ENCODE measurements at places on chromosomes 7 and 10.

DNA sequence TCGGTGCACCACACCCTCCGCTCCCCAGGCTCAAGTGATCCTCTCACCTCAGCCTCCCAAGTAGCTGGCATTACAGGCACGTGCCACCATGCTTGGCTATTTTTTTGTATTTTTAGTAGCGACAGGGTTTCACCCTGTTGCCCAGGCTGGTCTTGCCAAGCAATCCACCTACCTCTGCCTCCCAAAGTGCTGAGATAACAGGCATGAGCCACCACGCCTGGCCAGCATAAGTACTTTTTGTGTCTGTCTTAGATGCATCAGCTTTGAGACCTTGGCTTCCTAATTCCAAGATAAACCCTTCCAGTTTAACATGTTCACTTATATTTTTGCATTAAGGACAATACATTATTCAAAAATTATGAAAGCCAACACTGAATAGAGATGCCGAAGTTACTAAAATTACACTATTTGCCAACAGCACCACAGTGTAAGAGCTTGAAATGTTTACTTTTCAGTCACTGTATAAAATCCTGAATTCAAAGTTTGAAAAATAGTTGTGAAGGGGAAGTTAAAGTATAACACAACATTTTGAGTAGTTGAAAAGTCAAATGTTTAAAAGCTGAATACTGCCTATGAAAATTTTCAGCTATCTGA is 36.5 kb downstream of the ANKIB1 start:
- DNase-seq: no peak

- DNase-seq: no peak
These were observed 864.8 kb downstream of the GATA3 start for GRCh38 chr10:8919280-8919679.

GRCh38 chr10:102661658-102662028 is 17.4 kb downstream of the TRIM8 start:
- no peak for DNase-seq

- DNase-seq: no peak
These were observed 126.4 kb downstream of the KBTBD2 start for GRCh38 chr7:32765185-32765584.

- DNase-seq: no peak
These were observed 207.8 kb downstream of the TAX1BP1 start for GRCh38 chr7:27947586-27948278.

DNA sequence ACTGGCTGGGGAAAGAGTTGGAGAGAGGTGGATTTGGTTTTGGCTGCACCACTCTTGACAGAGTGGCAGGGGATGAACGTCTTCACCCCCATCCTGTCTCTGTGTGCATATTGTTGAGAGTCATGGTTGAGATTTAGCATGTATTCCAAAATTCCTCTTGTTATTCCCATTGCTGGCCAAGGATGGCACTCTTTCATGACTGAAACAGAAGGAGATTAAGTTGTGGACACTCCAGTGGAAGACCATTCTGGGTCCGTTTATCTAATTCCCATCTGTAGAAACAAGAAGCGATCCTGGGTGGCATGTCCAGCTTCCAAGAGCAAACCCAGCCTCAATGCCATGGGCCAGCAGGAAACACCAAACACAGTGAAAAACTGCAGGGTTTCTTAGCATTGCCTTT is 469.0 kb upstream of the IGFBP3 start:
- DNase-seq: no peak

- DNase-seq: no peak
These were observed 3.9 kb upstream of the PYROXD2 start for GRCh38 chr10:98418665-98419468.

- no peak for DNase-seq
These were observed 967 bp upstream of the GLI3 start for GRCh38 chr7:42237811-42238541.

DNA sequence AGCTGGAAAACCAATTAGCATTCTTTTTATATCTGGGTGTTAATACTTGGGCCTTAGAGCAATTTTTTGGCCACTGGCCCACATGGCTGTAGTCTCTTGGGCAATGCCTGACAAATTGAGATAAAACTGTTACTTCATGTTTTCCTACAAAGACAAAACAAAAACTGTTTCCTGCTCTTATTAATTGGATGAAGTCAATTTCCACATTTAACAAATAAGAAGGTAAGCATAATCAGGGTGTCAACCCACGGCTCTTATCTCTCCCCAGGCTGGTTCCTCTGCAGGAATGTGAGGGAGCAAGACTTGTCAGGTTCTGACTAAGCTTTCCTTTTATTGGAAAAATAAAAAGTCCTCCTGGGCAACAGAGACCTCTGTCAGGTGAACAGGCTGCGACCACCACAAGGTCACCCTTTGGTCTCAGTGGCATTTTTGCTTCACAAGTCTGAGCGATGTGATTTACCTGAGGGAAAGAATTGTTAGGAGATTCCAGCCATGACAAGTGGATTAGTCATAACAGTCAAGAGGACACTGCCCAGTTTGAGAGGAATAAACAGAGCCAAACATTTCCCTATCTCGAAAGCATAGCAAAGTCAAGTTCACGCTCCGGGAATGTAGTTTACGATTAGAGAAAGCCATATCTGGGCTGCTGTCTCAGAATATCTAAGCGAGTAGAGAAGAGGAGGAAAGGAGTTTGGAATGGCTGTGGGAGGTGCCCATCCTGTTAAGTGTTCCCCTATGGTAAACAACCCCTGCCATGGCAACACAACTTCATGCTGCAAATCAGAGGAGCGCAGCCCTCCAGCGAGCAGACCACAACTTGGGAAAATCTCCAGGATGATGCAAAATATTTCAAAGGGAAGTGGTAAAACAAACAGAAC is 144.4 kb downstream of the TES start:
- no peak for DNase-seq

GRCh38 chr7:57412168-57412567 is 37.8 kb upstream of the ZNF716 start:
- DNase-seq: no peak

- no peak for DNase-seq
These were observed 21.0 kb upstream of the LRRC17 start for GRCh38 chr7:102891693-102892261.

- DNase-seq: no peak
These were observed 135.9 kb downstream of the HIBADH start for GRCh38 chr7:27526611-27527347.

- no peak for DNase-seq
These were observed 80.0 kb upstream of the STK17A start for GRCh38 chr7:43502941-43503340.

- no peak for DNase-seq
These were observed 169.9 kb upstream of the PPP2R2D start for GRCh38 chr10:131730771-131731497.

- DNase-seq: no peak
These were observed 134.1 kb downstream of the LRMDA start for GRCh38 chr10:75565286-75566251.

DNA sequence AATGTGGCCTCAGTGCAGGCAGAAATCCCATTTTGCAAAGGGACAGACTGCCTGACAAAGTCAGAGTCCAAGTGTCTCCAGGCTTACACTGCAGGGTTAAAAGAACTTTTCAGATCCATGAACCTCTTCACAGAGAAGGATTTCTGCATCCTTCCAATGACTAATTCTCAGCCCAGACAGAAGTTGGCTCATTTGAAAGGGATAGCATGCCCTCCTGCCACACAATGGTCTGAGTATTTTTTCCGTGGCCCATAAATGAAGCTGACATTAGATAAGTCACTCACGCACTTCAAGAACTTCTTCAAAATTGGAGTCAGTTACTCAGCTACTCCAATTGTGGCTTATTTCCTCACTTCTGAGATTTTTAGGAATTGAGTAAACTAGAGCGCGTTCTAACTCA is 170.2 kb downstream of the PLXNA4 start:
- no peak for DNase-seq

DNA sequence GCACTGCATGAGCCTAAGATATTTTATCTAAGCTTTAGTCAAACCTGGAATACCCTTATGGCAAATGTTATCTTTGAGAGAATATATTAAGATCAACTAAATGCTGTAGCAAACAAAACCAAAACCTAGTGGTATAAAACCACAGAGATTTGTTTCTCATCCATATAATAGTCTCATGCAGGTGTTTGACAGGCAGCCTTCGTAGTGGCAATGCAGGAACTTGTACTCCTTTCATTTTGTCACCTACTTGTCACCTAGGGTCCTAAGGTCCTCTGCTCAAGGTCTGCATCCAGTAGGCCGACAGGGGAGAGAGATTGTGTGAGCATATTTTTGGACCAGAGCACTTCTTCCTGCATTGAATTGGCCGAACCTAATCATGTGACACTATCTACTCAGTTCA is 352.6 kb downstream of the GPR37 start:
- DNase-seq: no peak

DNA sequence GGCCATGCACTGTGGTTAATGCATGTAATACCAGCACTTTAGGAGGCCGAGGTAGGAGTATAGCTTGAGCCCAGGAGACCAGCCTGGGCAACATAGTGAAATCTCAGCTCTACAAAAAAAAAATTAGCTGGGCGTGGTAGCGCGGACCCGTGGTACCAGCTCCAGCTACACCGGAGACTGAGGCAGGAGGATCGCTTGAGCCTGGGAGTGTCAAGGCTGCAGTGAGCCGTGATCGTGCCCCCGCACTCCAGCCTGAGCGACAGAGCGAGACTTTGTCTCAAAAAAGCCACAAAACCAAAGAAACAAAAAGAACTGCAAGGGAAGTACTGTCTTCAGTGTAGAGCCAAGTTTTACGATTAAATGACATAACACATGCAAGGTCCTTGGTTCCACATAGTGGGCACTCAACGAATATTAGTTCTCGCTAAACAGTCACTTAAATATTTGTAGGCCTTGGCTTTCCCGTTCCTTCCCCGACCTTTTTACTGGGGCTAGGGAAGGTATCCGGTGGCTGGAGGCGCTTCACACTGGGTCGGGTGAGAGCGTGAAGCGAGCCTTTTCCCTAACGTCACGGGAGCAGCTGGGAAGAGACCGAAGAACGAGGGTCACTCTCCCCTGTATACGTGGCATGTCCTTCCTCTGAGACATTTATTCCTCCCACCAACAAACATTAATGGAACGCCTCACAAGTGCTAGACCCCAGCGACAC is 993 bp upstream of the SND1 start:
- no peak for DNase-seq

GRCh38 chr10:7006566-7006965 is 404.3 kb downstream of the SFMBT2 start:
- no peak for DNase-seq

DNA sequence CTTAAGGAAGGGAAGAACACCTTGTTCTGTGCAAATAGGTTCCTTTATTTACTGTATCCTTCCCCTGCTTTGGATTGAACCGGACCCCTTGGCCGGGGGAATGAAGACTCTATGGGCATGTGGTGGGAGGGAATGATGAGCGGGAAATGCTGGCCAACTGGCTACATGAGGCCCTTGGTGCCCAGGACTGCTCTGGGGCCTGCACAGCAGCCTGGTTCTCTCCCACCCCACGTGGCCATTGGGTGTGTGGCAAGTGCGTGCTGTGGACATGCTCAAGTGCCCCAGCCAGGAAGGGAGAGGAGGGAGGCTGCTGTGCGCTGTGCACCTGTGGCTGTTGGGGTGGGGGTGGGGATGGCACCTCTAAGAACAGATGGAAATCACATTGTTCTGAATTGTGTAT is 917.0 kb upstream of the GHITM start:
- no peak for DNase-seq

DNA sequence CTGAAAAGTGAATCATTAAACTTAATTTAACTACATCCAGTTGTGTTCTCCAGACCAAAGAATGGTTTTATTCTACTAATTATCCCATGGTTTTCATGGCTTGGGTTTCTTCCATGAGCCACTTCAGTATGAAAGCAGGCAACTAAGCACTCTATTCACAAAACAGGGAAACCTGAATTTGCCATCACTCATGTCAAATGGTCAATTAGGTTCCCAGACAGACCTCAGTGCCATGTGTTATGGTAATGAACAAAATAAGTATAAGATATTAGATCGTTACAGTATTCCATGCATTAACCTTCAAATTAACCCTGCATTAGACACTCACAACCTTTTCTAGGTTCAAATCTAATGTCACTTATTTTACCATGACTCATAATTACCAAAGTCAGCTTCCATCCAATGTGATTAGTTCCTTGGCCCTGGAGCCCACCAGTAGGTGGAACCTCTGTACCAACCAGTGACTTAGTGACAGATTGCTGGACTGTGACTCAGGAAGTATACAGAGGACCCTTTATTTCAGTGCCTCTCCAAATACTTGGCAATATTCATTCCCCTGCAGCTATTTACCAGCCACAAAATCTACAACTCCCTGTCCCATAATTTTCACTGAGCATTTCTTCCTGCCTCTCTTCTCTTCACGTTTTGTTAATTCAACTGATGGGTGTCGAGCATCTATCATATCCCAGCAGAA is 1270.2 kb upstream of the SORCS1 start:
- no peak for DNase-seq

GRCh38 chr7:30925913-30926312 is 14.3 kb downstream of the AQP1 start:
- DNase-seq: no peak

- no peak for DNase-seq
These were observed 234.4 kb upstream of the IMMP2L start for GRCh38 chr7:111796671-111797070.

DNA sequence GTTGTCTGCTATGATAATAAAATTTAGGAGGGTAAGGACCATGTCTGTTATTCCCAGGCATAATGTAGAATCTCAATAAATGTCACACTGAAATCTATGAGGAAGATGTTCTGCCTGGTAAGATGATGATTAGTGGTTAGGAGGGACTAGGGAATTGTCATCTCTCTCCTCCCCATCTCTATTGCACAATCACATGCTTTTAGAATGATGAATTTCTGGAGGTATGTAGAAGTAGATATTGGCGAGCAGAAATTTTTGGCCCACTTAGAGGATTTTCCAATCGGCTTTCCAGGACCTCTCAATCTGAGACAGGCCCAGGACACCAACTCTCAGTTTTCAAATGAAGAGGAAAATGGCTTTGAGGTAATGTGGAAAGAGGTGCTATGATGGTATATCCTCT is 2.0 kb upstream of the PITX3 start:
- no peak for DNase-seq

DNA sequence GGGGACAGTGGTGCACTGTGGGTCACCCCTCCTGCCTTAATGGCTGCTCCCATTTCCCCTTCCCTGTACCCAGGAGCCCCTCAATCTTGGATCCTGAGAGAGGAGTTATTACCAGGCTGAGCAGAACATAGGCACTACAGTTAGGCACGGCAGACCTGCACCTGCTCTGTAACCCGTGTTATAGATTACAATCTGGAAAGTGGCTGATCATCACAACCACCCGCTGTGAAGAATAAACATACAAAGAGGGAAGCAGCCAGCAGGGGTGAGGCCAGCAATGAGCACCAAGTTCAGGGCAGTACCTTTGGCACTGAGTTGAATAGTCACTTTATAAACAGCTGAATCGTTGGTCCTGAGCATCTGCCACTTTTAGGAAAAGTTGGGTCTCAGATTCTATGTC is 1.7 kb downstream of the CDHR1 start:
- DNase-seq: peak; percentile 44

DNA sequence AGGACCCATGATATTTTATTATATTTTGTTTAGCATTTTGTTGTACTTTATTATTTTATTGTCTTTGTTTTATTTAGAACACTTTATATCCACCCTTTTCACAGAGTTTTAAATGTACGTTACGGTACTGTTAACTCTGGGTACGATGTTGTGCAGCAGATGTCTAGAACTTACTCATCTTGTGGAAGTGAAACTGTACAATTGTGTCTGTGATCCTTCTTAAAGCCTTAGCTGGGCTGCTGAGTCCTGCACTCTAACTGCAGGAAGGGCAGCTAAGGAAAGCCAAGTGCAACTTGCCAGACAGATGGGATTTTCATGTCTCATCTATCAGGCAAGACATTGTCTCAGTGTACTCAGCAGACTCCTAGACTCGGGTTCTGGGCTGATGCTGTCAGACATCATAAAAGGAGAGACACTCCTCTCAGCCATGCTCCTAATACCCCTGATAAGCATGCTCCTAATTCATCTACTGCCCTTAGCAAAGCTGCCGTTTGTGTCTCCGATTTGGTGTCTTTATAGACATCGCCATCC is 14.6 kb upstream of the INSYN2A start:
- DNase-seq: no peak

Data from NCI-H187 treated with DMSO at 0.1 percent for 48 hours (cell line).